NCI-H69 (cell line): ENCODE measurements at places on chromosomes 3 and 15.

DNA sequence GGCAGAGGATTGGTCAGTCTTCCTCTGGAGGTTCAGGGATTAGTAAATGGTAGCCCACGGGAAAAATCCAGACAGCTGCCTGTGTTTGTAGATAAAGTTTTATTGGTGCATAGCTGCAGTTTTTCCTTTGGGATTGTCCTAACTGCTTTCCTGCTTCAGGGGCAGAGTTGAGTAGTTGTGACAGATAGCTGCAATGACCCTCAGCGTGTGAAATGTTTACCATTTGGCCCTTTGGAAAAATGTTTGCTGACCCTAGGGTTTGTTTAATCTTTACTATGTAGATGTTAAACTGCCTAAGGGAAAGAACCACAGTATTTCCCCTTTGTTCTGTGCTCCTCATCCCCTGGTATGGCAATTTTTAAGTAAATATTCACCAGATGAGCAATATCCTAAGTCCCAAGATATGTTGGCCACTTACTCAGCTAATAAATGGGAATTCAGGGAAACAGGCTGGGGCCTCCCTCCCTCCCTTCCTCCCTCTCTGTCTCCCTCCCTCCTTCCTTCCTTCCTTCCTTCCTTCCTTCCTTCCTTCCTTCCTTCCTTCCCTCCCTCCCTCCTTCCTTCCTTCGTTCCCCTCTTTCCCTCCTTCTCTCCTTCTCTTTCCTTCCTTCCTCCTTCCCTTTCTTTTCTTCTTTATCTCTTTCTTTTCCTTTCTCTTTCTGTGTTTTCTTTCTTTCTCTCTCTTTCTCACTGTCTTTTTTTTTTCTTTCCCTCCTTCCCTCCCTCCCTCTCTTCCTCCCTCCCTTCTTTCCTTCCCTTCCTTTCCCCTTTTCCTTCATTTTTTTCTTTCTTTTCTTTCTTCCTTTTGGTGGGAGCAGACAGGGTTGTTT is 234.6 kb upstream of the BHLHE40 start:
- peak; percentile 91 for DNase-seq

DNA sequence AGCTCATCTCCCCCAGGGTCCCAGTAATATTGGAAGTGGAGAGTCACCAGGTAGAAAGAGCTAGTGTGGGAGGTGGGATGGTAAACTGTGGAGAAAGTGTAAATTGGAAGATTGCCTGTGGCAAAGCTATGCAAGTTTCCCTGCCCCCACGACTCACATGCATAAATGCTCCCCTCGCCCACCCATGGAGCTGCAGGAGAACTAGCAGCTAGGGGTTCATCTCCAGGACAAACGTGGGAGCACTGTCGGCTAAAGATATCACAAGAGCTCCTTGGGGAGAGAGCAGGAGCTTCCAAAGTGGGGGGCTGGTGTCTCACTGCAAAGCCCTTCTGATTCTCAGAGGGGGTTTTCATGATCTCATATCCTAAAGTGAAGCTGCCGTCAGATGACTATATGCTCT is 91.4 kb upstream of the PLCL2 start:
- no peak for DNase-seq

GRCh38 chr3:78414261-78414660 is 1353.5 kb downstream of the ROBO1 start:
- peak; percentile 40 for DNase-seq

DNA sequence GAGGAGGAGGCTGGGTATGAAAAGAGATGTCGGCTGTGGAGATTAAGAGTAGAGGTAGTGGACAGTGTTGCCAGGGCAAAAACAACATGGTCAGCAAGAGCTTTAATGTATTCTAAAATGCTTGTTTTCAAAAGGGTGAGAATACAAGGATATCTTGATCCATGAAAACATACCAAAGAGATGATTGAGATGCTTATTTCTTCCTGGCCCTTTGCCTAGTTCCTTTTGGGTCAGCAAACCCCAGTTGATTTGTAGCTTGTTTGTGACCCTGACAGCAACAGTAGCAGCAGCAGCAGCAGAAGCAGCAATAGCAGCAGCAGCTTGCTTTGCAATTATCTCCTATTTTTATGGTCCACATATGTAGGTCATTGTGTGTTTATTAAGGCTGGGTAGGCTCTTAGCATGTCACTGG is 337.3 kb downstream of the LPP start:
- DNase-seq, result no peak

- DNase-seq, result no peak
Measured at GRCh38 chr3:197547306-197548011, 8.3 kb downstream of the BDH1 start.

DNA sequence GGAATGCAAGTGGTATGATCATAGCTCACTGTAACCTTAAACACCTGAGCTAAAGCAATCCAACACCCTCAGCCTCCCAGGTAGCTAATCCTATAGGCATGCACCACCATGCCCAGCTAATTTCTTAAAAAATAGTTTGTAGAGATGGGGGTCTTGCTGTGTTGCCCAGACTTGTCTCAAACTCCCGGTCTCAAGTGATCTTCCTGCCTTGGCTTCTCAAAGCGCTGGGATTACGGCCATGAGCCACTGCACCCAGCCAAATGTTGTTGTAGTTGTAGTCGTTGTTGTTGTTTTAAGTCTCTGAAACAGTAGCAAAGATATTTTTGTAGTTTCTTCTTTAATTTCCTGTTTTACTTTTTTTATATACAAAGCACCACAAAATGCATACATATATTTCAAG is 616.6 kb downstream of the NAALADL2 start:
- DNase-seq, result no peak

DNA sequence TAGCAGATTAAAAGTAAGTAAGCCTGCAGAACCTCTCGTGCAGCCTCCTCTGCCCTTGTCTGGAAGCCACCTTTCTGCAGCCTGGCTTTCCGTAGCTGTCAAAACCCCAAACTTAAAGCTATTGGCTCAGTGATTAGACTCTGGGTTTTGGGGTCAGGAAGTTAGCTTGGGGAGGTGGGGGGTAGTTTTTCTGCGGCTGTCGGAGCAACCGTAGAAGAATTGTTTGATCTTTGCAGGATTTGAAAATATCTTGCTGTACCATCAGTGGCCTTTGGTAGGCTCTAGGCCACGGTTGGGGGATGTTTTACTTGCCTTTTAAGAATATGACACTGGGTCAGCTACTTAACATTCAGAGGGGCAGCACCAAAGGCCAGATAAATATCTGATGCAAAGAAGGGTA is 88.4 kb upstream of the RASGRP1 start:
- DNase-seq, result no peak

DNA sequence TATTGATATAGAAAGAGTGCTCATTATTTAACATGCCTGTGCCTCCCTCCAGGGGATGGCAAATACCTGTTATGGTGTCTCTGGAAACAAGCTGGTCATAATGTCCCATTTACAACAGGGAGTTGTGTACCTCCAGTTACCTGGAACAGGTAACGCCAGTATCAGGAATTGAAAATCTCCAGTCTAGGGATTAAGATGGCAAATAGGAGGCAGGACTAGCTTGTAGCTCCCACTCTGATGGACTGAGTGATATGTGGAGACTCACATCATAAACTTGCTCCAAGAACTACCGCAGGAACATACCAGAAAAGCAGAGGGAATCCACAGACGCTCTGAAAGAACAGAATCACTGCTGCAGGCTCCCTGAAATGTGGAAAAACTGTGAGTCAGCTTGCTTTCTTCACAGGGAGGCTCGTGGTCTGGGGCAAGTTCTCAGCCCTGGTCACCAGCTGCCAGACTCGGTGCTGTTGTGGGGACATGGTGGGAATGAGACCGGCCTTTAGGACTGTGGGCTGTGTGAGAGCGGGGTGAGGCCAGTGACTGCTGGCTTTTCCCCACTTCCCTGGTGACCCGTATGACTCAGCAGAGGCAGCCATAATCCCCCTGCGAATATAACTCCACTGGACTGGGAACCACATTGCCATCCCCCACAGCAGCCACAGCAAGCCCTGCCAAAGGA is 97.4 kb downstream of the KCNAB1 start:
- no peak for DNase-seq

- DNase-seq, result no peak
Measured at GRCh38 chr15:33757516-33758232, 210.6 kb upstream of the CHRM5 start.

DNA sequence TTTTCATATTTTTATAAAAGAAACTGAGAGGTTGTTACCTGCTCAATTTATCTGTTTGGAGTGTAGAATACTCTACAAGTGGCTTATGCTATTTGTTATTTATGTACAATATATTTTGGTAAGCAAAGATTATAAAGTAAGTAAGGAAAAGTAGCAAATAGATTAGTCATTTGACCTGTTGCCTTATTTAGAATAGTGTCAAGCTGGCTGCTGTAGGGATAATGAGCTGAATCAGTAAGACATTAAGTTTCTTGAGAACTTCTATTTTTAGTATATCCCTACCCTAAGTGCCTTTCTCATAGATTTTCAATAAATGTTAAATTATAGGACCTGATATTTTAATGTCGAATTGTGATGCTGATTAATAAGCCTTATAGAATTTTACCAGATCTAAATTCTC is 37.2 kb downstream of the ECT2 start:
- no peak for DNase-seq

- DNase-seq, result no peak
Measured at GRCh38 chr3:13173186-13173585, 100.0 kb upstream of the IQSEC1 start.

DNA sequence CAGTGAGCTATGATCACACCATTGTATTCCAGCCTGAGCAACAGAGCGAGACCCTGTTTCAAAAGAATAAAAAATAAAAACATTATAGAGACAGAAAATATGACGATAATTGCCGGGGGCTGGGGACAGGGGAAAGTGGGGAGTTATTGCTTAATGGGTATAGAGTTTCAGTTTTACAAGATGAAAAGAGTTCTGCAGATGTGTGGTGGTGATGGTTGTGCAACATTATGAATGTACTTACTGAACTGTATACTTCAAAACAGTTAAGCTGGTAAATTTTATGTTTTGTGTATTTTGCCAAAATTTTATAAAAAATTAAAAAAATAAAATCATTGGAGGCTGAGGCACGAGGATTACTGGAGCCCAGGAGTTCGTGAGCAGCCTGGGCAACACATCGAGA is 24.8 kb upstream of the ZNF774 start:
- DNase-seq, result no peak

- DNase-seq, result peak; percentile 90
Measured at GRCh38 chr15:68631601-68632051, 52.8 kb downstream of the CORO2B start.

DNA sequence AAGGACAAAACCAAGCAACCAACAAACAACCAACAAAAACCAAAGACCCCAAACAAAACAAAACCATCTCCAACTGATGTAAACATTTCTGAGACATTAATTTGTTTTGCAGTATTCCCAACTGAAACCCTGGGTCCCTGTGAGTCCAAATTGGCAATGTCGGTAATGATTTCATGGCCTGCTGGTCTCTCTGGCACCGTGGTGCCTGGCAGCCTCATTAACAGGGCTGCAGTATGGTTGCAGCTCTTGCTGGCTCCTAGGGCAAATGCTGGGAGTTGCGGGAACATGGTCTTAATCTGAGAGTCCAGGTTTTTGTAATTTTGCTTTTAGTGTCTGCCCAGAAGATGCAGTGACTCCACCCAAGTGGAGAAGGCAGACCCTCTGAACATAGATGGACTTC is 128.3 kb downstream of the SV2B start:
- peak; percentile 83 for DNase-seq

DNA sequence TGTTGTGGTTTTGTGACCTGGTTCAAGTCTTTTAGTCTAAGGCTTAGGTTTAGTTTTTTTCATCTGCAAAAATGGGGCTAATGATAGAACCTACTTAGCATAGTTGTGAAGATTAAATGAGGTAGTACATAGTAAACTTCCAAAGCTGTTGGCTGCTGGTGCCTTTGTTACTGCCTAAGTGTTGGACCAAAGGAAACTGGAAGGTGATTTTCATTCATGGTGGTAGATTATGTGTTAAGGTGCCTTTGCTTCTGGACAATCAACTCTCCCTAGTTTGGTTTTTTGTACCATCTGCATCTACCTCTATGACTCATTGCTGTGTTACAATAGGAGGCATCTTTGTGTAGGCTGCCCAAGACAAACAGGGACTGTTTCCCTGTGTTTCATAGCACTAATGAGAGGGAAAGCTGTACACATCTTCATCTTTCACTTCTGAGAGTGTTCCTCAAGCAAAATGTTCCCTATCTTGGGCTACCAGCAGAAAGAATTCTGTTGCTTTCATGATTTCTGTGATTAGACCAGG is 3.2 kb downstream of the MAP2K1 start:
- DNase-seq, result no peak

DNA sequence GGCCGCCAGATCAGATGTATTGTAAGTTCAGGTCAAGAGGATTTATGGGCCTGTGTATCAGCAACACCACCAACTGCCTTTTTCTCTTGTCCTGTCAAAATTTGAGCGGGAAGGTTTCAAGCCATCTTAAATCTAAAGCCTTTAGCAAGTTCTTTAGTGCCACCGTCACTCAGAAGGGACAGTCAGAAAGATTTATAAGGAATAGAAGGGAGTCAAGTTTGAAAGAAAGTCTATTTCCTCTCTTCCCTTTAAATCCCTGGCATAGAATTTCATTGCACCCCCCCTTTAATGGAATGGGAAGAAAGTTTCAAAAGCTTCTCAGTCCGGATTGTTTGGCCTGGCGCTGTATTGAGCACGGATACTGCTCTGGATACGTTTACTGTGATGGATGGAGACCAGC is 359.4 kb downstream of the FEZF2 start:
- DNase-seq, result no peak

DNA sequence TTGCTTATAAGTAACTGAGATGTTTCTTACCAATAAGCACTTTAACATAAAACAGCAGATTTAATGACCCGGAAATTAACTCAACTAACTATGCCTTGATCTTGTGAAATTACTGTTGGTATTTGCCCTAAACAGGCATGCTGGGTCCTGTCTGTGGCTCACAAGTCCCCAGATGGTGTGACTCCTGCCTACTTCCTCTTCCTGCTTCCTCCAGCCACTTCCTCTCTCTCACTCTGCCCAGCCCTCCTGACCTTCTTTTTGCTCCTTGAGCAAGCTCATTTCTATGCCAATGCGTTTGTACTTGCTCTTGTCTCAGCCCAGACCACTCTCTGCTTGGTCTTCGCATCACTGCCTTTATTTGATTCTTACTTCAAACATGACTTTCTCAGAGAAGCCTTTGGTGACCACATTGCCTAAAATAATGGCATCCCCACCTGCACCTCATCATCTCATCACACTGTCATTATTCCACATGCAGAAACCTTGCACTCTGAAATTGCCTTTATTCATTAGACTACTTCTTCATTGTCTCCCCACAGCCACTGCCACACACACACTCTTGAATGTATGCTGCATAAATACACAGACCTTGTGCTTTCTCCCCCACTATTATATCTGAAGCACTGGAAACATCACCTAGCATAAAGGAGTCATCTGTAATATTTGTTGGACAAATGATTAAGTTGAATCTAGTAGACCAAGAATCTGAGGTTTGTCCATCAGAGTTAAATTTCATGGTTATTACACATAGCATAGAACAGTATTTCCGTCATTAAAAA is 256.3 kb upstream of the SEMA6D start:
- DNase-seq, result peak; percentile 69

- DNase-seq, result peak; percentile 99
Measured at GRCh38 chr15:33201491-33202231, 7.1 kb upstream of the FMN1 start.
